Stimulated activated CD4-positive, alpha-beta T cell treated with anti-CD3 and anti-CD28 coated beads, Interleukin-2, amount 100 ng/mL, for 4 hours (primary cell): ENCODE measurements at places on chromosomes 13 and 19.
A peak's percentile ranks its signal among the peaks of the same experiment; 100 is the strongest.

DNA sequence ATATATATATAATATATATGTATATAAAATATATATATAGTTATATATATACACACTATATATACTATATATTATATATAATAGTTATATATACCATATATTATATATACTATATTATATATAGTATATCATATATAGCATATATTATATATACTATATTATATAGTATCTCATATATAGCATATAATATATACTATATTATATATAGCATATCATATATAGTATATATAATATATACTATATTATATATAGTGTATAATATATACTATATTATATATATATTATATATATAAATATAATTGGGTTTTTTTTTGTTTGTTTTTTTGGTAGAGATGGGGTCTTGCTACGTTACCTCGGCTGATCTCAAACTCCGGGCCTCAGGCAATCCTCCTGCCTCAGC, 11.6 kb upstream of the HNRNPL start:
- no peak for DNase-seq

GRCh38 chr13:59603646-59604045, 560.1 kb downstream of the DIAPH3 start:
- no peak for DNase-seq

DNA sequence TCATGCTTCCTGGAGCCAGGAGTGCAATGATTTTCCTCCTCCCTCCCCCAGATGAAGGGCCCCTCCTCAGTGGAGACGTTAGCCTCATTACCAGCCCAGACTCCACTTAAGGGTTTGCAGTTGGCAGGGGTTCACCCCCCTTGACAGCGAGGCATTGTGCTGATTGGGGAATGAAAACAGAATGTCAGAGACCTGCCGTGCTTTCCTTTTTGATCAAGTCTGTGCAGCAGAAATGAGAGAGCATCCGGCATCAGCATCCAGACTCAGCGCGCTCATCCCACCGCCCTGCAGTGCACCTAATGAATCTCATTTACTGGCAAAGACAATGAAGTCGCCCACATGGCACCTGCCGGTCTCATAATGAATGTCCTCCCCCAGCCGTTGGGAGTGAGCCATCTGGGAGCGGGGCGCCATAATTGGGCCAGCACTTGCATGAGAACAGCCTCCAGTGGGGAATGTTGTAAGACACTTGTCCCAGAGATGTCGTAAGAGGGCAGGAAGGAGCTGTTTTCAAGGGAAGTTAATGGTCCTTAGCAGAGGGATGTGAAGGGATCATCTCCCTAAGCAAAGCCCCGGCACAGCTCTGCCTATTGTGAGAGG, 98.3 kb upstream of the UQCRFS1 start:
- DNase-seq, result no peak

DNA sequence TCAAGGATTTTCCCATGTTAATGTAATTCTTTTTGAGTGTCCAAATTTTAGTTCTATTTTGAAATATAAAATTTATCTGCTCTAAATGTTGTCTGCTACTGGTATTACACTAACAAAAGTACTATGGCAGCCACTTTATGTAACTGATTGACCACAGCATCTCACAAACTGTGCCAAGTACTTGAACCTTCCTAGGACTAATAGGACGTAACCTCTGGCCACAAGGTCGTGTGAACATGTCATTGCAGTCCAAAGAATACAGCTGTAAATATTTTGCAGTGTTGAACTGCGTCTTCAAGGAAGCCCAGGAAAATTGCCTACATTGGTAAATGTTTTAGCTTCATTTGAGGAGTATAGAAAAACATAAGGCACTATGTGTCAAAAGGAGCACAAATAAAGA, 1.9 kb downstream of the KCTD4 start:
- no peak for DNase-seq

DNA sequence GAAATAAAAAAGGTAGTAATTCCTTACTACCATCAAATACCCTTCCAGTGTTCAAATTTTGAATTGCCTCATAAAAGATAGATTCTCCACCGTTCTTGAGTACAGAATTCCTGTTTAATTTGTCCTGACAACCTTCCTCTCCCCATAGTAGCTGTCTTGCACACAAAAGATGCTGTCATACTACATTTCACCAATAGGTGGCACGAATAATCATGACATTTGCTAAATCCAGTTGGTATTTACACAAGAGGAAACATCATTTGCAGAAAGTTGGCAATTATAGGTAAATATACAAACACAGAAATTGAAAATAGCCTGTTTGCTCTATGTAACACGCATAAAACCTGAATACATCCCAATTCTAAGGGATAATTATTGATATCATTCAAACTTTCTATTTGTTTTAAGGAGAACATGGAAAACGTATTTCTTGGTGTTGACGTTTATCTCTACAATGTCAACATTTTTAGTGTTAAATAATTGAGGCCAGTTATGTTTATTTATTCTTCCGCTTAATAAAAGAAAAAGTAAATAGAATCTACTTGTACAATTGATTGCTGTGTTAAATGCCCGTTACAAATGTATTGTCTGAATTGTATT, 58.3 kb upstream of the CLDN10 start:
- no peak for DNase-seq

DNA sequence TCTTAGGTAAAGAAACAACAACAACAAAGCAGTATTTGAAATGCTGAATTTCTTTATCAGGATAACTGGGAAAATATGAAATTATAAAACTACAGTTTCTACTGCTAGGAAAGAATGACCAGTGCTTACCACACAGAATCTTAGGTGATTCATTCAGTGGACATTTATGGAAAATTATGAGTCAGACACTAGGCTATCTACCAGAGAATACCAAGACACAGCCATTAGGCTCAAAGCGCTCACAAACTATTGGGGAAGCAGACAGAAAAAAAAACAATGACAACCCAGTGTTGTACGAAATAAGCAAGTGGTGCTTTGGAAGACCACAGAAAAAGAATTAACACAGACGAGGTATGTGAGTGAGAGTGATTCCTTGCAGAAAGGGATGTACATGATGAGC, 1019.5 kb downstream of the PCDH9 start:
- no peak for DNase-seq

DNA sequence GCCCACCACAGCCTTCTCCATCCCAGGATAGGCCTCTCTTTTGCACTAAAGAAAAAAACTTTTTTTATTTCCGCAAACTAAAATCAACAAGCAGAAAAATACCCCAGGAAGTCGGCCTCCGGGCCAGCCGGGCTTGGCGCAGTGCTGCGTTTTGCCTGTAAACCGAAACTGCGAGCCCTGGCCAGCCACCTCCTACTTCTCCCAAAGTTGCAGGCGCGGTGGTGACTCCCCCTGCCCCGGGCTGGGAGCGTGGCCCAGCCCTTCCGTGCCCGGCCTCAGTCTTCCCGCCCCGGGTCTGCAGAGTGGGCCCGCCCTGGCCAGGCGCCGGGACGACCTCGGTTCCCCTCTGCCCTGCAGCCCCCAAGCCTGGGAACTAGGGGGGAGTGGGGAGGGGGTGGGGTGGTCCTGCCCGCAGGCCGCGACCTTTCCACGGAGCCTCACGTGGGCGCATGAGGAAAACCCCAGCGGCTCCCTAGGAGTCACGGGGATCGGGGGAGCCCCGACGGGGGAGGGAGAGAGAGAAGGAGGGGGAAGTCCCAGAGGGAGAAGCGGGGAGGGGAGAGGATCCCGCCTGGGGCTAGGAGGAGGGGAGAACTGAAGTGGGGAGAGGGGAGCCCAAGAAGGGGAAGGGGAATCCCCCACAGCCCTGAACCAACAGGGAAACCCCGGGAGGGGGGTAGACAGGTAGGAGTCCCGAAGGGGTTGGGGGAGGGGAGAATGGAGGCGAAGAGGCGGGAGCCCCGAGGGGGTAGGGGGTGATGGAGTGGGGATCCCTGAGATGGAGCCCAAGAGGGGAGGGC, 3.0 kb downstream of the GADD45B start:
- DNase-seq, result peak; percentile 70

- DNase-seq, result peak; percentile 58
Measured at GRCh38 chr19:4866595-4867424, 657 bp downstream of the PLIN3 start.

GRCh38 chr13:60356970-60357369, 40.0 kb upstream of the TDRD3 start:
- no peak for DNase-seq

- DNase-seq, result no peak
Measured at GRCh38 chr13:38417727-38418126, 68.1 kb downstream of the UFM1 start.
